GDM1 (cell line): ENCODE measurements at places on chromosomes 16 and 17.

- no peak for DNase-seq
Observed at GRCh38 chr16:12674071-12674470, 129.6 kb downstream of the CPPED1 start.

GRCh38 chr17:28043741-28044140, 1.3 kb downstream of the NLK start:
- DNase-seq, result no peak

DNA sequence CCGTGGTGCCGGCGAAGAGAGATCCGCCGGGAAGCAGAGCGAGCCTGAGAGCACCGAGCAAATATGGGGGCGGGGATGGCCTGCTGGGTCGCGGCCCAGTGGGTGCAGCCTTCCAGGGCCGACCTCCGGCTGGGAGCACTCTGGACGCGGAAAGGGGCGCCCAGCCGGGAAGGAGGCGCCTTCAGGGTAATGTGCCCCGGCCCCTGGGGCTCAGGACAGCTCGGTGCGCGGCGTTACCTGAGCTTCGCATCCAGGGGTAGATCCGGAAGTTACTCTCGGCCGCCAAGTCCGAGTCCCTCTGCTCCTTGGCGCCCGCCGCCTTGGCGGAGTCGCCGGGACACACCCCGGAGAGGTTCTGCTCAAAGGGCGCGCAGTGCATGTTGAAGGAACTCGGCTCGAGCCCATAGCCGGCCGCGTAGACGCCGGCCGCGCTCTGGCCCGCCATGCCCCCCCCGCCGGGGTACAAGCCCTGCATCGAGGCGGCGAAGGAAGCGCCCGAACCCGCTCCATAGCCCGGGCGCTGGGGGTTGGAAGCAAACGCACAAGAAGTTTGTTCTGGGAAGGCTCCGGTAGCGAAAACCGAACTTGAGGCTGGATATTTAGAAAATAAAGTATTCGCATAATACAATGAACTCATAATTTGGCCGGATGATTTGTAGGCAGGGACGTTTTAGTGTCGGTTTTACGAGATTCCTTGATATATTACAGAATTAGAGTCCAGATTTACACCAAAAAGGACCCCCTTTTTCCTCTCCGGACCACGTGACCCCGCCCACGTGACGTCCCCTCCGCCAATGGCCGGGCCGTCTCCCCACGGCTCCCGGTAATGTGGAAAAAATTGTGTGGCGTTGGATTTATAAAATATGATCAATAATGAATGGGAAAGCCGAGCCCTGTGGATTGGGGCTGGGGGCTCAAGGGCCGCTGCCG, at the start of gene HOXB7:
Gene HOXB7, minus strand, starts transcription at position 736 of the 930 bp plus-strand sequence. Its CDS starts 99 bp downstream, at position 637.
- no peak for DNase-seq

DNA sequence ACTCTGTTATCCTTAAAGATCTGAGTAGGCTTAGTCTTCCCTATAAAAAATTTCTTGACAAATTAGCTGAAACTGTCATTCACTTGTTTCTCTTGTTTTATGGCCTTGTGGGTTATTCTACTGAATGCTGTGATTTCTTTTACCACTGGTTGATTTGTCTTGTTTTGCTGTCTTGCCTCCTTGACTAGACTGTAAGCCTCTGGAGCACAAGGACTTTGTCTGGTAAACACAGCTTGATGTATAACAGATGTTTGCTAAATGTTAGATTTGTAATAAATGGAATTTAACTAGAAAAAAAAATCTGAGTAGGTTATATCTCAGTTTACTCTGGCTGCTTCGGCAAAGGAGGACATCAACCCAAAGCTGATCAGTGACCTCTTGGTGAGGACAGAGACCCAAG, 21.6 kb downstream of the VAC14 start:
- no peak for DNase-seq

DNA sequence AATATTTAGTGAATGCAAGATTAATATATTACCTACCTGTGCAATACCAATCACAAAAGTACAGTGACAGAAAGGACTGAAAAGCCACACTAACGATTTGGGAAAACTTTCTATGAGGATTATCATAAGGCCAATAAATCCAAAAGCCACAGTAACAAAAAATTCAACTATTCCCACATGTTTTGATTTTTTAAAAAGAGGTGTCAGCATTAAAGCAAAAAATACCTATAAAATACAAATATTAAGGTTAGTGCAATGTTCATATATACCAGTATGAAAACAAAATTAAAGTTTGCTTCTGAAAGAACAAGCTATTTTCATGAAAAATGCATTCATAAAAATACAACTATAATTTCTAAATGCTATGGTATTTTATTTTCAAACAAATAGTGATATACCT, 24.3 kb downstream of the ABCA5 start:
- DNase-seq, result no peak

- no peak for DNase-seq
Observed at GRCh38 chr17:19728084-19728495, 11.7 kb upstream of the SLC47A2 start.

DNA sequence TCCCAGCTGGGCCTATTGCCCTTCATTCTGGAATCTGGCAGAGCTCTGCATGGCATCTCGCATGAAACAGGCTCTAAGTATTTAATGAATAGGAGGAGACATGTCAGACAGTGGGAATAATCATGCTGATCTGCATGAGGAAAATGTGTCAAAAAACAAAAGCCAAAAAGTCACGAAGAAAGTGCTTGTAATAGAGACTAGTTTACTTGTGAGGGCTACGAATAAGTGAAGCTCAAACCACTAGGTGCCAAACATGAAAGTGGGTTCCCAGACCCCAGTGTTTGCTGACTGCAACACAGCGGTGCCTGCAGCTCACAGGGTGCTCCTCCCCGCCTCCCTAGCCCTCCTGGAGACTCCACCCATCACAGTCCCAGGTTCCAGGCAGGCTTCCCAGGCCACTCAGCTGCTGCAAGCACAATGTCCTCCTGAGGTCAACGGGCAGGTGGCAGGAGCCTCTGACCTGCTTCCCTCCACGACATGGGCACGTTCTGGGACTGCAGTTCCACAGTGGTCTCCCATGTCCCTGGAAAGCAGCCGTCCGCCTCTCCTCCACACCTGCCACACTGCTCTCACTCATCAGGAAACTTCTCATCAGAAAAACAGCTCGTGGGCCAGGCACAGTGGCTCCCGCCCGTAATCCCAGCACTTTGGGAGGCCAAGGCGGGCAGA, 96.5 kb downstream of the ANKRD11 start:
- no peak for DNase-seq

DNA sequence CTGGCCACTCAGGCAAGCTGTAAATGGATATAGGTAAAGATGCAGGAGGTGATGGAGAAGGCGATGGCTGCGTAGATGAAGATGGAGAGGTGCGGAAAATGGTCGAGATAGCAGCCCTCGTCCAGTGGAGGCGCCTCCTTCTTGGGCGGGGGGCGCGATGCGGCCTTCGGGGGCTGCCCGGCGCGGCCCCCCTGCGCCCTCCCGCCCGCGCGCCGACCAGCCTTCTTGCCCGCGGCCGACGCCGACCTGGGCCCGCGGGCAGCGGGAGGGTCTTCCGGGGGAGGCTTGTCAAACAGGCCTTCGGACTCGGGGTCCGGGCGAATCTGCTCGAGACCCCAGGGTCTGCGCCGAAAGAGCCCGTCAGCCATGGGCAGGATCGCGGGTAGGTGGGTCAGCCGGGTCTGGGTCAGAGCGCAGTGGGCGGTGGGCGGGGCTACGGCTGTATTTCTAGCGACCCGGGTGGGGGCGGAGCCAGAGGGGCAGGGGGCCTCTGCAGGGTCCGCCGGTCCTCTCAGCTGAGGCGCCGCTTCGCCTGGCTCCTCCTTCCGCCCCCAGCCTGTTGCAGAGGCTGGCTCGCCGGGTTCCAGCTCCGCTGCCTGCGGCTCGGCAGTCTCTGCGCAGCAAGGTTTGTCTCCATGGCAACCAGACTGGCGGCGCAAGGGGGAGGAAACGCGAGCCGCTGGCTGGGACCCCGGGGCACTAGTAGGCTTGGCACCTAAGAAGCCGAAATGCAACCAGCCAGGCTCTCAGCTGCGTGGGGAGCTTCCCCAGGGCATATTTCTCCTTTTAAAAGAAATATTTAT, 14.4 kb downstream of the MIS12 start:
- no peak for DNase-seq
